ENCODE measurements at places on chromosomes 5 and 9.

DNA sequence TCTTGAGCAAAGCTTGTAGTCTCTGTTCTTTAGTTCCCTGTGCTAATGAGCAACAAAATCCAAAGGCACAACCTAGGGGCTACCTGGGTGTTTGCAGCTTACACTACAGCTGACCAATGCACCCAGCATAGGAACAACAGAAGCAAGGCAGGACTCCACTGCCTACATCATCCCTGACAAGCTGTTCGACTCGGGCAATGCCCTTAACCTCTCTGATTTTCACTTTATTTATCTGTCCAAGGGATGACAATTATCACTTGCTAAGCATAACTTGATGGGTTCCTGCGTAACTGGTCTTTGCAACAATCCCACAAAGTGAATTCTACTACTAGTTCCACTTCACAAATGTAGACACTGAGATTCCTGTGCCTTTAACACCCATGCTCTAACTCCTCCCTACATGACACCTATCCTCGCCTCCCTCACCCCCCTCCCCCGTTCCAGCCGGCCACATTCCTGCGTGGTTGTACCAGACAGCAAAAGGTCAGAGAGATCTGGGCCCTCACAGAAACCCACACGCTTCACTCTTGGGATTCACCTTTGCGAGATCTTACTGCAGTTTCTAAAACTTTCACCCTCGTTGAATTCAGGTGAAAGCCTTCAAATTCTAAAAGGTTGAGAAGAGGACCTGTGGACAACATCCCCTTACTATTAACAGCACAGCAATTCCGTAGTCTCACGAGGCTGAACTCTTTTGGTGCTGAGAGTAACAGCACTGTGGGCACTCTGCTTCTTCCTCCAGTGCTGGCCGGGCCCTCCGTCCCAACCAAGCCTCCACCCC is 995 bp downstream of the IPPK start:
- DNase-seq: no peak

DNA sequence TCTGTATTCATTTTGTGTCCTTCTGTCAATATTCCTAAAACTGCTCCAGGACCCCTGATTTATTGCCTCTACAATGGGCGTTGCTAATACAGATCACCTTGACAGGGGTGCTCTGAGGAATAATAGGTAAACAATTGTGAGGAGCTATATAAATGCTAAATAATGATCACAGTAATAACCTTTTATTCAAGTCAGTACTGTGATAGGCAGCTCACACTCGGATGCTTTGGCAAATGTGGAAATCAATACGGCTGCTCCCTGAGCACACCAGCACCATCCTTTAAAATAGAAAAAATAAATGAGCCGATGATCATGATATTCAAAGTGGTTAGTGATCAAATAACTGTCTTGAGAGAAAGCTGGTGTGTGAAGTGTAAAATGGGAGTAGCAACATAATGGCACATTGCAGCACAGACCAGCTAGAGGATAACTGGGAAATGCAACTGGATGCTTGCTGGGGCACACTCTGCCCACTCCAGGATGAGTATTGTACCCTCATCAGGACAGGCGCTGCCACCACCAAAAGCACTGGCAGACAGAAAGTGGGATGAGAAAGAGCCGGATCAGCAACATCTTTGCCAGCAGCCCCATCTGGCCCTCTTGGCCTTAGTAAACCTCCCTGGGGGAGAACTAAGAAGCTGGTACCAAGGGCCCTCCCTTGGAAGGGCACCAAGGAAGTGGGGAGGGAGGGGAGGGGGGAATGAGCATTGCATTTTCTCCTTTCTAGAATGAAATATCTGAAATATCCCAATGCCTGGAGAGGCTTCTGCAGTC is 69.4 kb upstream of the SPATA31D4 start:
- no peak for DNase-seq

DNA sequence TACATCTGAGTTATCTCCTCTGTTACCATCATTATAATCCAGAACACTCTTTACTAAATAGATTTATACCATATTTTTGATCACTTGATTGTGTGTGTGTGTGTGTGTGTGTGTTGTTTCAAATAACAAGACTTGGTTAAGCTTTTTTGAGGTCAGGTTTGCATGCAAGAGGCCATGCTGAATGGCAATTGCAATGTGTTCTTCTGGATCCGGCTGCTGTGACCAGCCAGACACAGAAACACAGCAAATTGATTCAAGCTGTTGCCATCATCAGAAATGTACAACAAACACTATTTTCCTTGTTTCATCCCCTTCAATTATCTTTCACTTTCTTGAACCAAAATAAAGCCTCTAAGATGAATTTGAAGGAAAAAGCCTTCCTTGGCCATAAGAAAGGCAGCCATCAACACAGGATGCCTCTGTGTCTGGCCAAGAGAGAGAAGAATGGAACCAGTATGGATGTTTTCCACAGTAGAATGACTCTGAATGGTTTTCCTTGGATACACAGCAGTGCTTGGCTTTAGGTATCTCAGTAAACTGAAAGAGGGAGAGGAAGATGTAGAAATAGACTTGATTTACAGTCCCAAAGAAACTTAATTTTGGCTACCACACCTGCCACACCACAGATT is 53.9 kb downstream of the DPYSL3 start:
- DNase-seq: no peak

DNA sequence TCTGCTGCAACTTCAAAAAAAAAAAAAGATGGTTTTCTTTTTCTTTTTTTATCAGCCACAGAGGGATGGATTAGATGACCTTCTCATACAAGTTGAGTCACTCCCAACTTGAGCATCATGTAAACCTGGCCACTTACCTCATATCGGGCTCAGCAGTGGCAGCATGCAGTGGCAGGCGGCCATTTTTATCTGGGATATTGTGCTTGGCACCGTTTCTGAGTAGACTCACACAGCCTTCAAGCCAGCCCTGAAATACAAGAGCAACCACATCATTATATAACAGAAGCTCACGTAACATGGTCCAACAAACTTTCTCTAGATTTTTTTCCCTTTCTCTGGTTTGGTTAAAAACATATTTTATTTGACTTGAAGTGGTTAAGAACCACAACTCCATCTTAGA is 62.6 kb downstream of the ANKRD55 start:
- no peak for DNase-seq

DNA sequence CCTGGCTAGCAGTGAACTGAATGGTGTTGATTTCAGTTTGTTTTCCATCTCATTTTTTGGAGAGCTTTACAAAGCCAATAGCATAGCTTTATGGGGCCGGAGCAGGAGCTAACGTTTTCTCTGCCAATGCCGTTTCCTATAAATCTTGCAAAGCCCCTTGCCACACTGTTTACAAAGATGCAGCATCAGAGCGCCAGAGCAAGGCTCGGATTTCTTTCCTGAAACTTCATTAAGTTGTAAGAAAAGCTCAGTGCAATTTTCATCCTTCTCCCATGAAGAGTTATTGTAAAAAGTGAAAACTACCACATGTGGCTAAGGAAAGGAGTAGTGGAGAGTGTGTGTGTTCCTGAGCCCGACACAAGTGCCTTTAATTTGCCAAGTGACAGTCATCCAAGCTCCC is 178.2 kb upstream of the GDNF start:
- DNase-seq: no peak
